ENCODE measurements at places on chromosomes 2 and 18.

DNA sequence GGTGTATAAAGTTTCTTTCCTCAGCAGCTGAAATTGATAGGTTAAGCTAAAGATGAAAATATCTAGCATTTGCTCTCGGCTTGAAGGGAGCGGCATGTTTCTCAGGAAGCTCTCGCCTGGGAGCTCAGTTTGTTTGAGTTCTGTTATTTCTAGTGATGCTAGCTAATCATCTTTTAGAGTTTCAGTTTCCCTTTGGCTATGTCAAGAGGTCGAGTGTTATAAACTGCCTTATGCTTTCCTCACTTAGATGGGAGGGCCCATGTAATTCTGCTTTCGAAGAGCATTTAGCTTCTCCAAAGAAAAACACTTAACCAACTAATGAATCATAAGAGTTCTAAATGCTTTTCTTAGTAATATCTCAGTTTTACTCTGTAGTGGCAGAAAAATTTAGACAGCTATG is 33.6 kb downstream of the PLCL1 start:
- no peak for DNase-seq

DNA sequence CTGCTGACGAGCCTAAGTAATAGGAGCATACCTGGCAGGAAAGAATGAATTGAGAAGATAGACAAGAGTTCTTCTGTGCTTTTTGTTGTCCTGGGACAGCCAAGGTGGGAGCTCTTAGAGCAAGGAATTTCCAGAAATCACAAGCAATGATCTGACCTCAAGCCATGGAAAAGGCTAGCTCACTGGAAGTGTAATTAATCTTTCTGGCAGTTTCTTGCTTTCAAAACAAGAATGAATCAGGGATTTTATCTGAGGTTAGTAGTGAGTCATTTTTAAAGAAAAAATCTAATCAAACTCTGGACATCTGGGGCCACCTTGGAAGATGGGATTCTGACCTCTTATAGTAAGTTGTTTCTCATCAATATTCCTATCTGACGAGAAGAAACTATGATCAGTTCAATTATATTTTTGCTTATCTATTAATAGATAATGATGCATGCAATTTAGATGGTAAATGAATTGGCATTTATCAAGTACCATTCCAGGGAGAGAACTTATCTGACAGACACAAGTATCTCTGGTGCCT is 98.0 kb downstream of the ADCYAP1 start:
- DNase-seq: no peak

- DNase-seq: no peak
These were observed 61.9 kb downstream of the XRCC5 start for GRCh38 chr2:216171011-216171410.

GRCh38 chr2:172813314-172813888 is 77.8 kb downstream of the RAPGEF4 start:
- no peak for DNase-seq

DNA sequence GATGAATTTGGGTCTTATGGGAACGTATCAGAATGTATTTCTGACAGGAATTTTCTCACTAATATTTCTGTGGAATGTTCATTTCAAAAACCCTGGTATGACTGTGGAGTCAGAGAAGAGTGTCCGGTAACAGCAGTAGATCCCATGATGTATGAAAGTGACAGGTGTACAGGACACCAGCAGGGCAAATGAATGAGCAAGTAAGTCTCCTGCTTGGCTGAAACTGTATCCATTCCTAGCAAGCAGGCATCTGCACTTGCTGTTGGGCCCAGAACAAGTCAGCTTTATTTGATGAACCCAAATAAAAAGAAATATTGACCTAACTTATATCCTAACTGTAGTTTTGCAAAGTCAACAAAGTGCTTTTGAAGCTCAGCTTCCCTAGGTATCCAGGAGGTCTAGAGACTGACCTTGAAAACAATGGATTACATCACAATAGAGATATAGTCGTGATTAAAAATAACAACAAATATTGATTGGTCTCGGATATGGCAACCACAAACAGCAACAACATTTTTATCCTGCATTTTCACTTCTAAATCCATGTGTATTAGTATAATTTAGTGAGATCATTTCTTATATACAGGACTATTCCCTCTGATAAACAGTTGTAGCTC is 37.6 kb downstream of the NXPH2 start:
- DNase-seq: no peak

DNA sequence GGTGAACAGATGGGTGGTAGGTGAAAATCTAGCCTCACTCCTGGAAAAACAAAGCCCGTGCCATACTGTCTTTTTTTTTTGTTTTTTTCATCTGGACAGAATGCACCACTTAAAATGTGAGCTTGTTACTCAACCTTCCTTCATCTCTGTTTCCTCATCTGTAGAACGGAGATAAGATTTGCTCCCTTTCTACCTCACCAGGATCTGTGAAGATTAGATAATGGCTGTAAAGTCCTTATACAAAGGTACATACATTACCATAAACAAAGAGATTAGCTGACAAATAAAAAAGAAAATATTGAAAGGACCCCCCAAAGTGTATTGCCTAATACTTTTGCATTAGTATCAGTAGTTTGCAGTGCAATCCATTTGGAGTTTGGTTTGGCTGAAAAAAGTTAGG is 75.4 kb upstream of the ZEB2 start:
- no peak for DNase-seq

- no peak for DNase-seq
These were observed 154.1 kb upstream of the REV1 start for GRCh38 chr2:99643787-99644418.

- no peak for DNase-seq
These were observed 32.1 kb upstream of the SP3 start for GRCh38 chr2:173997269-173997668.

- DNase-seq: no peak
These were observed 71.4 kb upstream of the LDLRAD4 start for GRCh38 chr18:13147130-13147529.

DNA sequence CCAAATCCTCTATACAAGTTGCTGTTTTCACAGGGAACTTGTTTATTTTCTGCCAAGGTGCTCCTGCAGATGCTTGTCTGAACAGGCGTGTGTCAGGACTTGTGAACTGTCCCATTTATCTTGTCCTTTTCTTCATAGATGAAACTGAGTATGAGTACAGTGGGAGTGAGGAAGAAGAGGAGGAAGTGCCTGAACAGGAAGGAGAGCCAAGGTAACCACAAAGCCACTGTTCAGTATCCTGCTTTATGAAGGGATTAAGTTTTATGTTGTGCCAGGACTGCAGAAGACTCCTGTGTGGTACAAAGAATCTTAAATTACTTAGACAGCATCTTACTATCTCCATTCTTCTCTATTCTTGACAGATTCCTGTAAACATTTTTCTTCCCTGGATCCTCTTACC is 145.0 kb downstream of the MAP4K4 start:
- no peak for DNase-seq

GRCh38 chr18:54090856-54091255 is 133.6 kb downstream of the MBD2 start:
- DNase-seq: no peak
